ENCODE measurements at places on chromosomes 2 and 18. TPM values are rescaled to one million over a fixed set of nuclear protein-coding genes. Genes with fewer than 3 reads are reported as not detected.

Gene KHK
- 2.2 TPM for total RNA-seq

Gene BOLL
- total RNA-seq: not detected

Gene SELENOI
- total RNA-seq: 35.5 TPM

Gene BCL11A
- total RNA-seq: 10.8 TPM

Gene M1AP
- 0.56 TPM for total RNA-seq

Gene MFSD2B
- 0.14 TPM for total RNA-seq

Gene POTEJ
- total RNA-seq: not detected

Gene TWIST2
- 14.7 TPM for total RNA-seq

Gene SLC5A7
- total RNA-seq: not detected

Gene EVA1A
- total RNA-seq: 26.4 TPM

Gene IL1RL1
- total RNA-seq: 0.56 TPM
